ENCODE measurements at places on chromosomes 1 and 21.

DNA sequence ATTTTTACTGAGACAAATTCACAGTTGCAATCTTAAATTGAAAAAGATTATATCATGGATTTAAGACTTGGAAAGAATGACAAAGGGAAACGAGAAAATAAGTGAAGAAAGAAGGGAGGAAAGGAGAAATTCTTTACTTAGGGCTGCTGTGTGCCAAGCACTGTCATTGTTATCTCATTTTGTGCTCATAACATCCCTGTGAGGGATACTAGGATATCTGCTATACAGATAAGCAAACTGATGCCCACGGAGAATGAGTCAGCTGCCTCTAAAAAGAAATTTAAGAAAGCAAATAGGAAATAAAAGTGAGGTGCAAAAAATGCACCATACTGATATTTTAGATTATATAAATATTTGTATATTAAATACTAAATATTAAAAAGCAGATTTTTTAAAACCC is 183.6 kb upstream of the NR5A2 start:
- DNase-seq: no peak

DNA sequence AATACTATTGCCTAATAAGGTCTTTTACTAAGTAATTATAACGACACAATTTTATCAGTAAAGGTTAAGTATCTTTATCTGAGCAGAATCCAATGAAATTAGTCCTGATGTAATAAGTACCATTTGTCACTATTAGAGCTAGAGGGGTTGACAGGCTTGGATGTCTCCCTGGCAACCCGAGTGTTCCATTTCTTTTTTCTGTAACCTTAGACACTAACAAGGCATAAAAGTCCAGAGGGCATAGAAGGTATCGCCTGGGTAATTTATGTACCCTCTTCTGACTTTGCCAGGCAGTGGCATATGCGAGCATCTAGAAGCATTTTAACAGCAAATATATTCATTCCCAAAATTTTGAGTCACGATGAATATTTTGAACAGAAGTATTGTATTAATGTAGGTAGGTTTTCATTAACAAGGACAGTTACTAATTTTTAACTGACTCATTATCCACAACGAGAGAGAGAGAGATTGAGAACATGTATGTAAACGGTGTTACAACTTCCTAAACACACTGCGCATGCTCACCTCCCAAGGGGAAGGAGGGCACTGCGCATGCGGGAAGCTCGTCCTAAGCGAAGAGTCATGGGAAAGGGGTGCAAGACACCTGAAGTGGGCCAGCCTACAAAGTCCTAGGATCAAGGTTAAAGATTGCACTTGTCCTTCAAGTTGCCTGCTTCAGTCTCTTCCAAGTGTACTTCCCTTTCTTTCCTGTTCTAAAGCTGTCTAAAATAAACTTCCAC is 423.9 kb downstream of the DSCAM start:
- no peak for DNase-seq

DNA sequence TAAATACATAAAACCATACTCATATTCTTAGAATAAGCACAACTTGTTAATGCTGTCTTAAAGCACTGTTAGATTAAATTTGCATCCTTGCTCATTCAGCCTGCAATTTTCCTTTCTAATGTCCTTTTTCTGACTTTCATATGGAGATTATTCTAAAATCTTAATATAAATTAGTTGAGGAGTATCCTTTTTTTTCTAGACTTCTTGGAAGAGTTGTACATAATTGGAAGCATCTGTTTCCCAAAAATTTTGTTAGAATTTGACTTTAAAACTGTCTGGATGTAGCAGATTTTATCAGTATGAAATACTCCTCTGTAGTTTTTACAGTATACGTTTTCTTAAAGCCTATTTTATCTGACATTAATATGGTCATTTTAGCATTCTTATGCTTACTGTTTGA is 9.7 kb downstream of the KIFAP3 start:
- no peak for DNase-seq

- no peak for DNase-seq
These were observed 662 bp upstream of the LGALS8 start for GRCh38 chr1:236522937-236523703.

DNA sequence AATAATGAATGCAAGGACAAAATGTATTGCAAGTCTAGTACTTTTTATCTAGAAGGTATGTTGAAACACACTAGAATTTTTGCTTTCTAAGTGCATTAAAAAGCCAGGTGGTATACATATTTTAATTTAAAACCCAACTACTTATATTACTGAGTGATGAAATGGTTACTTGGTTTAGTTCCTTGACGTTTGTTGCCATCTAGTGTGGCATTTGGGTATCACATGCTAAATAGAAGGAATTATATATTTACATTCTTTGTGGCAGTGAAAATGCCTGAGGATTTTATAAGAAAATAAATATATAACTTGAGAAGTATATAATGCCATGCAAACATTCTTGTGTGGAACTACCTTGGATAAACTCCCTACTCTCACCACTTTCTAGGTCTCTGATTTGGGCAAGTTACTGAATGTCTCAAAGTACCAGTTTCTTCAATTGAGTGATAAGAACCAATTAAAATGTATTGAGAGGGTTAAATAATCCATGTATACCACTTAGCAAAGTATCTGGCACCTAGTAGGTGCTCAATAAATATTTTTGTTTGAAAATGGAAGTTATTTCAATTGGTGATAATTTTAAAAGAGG is 69.6 kb downstream of the SDCCAG8 start:
- DNase-seq: peak; percentile 53

DNA sequence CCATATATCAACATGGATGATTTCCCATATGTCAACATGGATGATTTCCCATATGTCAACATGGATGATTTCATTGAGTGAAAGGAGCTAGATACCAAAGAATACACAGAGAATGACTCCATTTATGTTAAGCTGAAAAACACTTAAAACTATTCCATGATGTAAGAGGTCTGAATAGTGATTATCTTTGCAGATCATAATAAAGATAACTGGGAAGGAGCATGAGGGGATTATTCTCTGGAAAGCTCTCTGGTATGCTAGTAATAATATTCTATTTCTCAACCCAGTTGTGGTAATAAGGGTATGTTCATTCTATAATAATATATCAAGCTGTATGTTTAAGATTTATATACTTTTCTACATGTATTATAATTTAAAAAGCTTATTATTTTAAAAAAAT is 14.1 kb downstream of the SYNJ1 start:
- no peak for DNase-seq

GRCh38 chr1:117235863-117236465 is 25.2 kb upstream of the VTCN1 start:
- DNase-seq: no peak

DNA sequence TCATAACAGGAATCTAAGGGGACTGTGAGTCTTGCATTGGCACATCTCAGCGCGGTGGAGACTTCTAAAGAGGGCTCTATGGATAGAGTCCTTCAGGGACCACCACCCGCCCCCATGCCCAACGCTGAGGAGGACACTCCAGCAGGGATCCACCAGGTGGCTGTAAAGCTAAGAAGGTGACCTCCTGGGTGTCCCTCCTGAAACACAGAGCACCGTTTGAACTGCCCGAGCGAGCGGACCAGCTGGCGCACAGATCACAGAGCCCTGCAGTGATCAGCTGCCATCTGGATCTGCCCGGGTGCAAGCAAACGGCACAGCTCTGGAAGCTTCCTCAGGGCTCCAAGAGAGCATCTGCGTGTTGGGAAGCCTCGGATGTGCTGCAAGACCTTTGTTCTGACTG is 51.3 kb upstream of the LYST start:
- DNase-seq: no peak

DNA sequence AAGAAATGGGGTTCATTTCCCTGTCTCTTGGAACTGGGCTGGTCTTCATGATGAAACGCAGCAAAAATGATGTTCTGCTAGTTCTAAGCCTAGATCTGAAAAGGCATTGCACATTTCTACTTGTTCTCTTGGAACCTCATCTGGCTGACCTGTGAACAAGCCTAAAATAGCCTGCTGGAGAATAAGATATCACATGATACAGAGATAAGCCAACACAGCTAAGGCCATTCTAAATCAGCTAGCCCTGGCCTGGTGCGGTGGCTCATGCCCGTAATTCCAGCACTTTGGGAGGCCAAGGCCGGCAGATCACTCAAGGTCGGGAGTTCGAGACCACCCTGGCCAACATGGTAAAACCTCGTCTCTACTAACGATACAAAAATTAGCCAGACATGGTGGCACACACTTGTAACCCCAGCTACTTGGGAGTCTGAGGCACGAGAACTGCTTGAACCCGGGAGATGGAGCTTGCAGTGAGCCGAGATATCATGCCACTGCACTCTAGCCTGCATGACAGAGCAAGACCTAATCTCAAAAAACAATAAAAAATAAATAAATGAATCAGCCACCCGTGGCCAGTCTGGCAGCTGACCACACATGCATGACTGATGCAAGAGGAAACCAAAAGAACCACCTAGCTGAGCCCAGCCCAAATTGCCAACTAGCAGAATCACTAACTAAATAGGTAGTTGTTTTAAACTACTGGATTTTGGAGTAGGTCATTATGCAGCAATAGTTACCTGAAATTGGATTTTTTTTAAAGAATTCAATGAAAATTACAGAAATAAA is 18.0 kb downstream of the CD244 start:
- DNase-seq: no peak

DNA sequence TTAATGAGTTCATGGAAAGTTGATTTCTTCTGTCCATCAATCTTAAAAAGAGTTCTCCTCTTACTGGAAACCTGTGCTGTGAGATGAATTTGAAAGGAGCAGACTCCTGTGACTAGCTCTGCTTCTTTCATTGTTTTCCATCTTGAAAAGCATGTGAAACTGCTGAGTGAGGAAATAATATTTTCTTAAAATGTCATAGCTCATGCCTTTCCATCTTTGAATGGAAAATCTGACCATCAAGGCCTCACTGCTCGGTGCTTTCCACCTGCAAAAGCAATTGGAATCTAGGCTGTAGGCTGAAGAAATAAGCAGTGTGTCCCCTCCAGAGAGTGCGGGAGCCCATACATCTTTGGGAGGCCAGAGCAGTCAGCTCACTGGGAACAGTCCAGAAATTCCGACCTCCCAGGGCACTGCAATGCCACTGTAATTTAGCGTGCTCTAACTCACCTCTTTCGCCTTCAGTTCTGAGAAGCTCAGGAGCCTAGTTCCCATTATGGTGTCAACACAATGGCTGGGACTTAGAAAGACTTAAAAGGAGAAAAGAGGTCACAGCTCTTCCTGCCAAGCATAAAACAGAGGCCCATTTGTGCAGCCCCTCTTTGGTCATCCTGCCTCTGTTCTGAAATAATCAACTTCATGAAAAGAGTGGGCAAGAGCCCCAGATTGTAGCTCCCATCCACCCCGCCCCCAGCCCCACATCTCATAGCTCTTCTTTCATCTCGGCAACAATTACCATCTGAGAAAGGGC is 50.4 kb upstream of the F3 start:
- no peak for DNase-seq

GRCh38 chr1:207202480-207202879 is 98.4 kb downstream of the C4BPA start:
- no peak for DNase-seq

- DNase-seq: no peak
These were observed 364.5 kb upstream of the DAB1 start for GRCh38 chr1:57788313-57788712.

DNA sequence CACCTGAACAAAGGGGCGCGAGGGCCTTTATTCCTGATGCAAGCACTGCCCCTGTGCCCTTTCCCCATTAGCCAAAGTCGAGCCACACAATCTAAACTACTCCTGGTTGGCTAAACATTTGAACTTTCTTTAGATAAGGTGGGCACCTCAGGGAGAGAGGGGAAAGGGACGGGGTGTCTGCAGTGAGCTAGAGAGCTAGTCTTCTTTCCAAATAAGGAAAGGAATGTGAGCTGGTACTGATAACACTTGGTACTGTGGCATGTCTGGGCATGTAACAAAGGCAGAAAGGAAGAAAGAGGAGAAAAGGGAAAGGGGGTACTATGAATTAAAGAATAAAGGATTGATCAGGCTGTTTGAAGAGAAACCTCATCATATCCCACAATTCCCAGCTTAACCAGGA is 62.8 kb downstream of the OVGP1 start:
- DNase-seq: no peak

DNA sequence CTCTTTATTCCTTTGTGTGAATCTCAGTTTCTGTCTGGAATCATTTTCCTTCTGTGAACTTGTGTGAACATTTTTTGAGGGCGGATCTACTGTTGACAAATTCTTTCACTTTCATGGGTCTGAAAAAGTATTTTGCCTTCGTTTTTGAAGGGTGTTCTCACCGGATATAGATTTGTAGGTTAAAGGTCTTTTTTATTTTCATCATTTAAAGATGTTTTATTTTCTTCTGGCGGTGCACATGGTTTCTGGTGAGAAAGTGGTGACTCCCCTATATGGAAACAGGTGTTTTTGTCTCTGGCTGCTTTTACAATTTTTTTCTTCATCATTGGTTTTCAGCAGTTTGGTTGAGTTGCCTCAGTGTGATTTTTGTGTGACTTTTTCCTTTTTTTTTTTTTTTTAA is 94.9 kb downstream of the DYRK1A start:
- peak; percentile 38 for DNase-seq

DNA sequence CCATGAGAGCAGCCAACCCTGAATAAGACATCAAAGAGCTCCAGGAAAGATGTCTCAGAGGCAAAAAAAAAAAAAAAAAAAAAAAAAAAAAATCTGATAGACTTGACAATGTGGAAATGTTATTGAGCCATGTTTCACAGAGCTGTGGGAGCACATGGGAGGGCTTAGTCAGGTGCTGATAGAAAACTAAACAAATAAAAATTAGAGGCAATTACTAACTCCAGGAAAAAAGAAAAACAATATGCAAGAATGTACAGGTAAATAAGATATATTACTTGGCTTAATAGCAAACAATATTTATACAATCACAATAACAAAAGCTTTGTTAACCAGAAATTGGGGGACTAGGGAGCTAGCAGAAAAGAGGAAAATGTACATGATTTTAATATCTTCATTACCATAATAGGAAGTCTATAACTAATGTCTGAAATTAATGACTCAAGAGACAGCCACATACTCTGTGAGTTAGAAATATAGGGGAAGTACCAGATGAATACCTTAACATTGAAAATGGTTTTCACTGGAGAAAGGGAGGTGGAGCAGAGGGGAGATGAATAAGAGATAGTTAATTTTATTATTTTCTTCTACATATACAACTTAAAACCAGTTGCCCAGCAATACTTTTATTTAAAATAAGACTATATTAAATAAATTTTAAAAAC is 16.9 kb upstream of the RGS16 start:
- no peak for DNase-seq

- DNase-seq: no peak
These were observed 108.2 kb upstream of the COL6A1 start for GRCh38 chr21:45873418-45873817.

GRCh38 chr1:230130172-230130944 is 63.3 kb downstream of the GALNT2 start:
- no peak for DNase-seq

DNA sequence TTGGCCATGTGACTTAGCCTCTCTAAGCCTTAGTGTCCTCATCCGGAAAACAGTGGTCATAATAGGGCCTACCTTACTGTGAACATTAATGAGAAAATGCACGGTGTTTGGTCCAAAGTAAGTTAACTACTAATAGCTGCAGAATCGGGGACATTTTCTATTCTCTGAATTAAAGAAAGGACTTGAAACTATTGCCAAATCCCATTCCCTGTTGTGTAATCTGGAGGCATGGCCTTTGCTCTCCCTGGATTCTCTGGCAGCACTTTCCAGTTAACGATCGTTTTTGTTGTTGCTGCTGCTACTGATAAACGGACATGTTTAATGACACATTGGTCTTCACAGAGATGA is 30.5 kb downstream of the FMO4 start:
- DNase-seq: no peak
